ENCODE measurements at places on chromosomes 1 and 21.

DNA sequence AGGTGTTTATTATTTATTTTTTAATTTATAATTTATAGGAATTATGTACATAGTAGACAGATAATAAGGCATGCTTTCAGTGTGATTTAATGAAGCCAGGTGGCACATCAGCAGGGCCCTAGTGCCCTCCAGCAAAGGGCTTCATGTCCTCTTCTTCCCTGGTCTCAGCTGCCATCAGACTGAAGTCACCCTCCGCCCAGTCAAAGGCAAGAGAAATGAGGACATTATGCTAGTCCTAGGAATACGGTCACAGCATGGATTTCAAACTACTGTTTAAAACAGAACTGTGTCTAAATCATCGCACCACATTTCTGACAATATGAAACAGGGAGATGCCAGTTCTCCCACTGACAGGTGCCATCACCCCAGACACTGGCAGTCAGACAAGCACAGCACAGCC lies 168.1 kb downstream of the SEC16B start:
- DNase-seq, result no peak

DNA sequence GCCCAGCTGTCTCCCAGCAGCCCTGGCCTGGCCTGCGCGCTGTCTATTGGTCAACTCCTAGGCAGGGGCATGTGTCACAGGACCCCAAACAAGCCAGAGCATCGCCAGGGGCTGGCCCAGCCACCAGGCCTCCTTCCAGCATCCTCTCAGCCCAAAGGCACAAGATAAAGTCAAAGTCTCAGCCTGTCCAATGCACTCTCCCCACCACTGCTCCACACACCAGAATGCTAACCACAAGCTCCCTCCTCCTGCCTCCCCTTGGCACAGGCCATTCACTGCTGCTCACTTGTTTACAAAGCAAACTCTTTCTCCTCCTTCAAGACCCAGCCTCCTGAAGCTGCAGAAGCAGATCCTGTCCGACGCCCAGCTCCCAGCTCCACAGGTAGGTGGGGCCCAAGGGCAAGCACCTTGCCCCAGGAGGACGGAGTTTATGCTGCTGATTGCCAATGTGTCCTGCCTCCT lies 133.4 kb downstream of the DMRTB1 start:
- DNase-seq, result no peak

- no peak for DNase-seq
These were observed 536.9 kb downstream of the ADGRL2 start for GRCh38 chr1:82337635-82338034.

GRCh38 chr1:215262106-215262505 lies 179.6 kb downstream of the KCNK2 start:
- no peak for DNase-seq

GRCh38 chr1:221335161-221336101 lies 406.5 kb downstream of the DUSP10 start:
- no peak for DNase-seq

GRCh38 chr1:41021526-41022308 lies at the start of gene SLFNL1:
Gene SLFNL1, minus strand, starts transcription at chr1:41021725. Its CDS starts 1,065 bp downstream, at chr1:41020660.
- no peak for DNase-seq

Measured in hematopoietic multipotent progenitor cell treated with erythropoietin and hydrocortisone succinate and interleukin-3 and kit ligand, for 15 days (in vitro differentiated cells).